ENCODE measurements at places on chromosomes 4 and X.

GRCh38 chr4:156228676-156229075 lies 275.0 kb upstream of the CTSO start:
- DNase-seq = no peak

DNA sequence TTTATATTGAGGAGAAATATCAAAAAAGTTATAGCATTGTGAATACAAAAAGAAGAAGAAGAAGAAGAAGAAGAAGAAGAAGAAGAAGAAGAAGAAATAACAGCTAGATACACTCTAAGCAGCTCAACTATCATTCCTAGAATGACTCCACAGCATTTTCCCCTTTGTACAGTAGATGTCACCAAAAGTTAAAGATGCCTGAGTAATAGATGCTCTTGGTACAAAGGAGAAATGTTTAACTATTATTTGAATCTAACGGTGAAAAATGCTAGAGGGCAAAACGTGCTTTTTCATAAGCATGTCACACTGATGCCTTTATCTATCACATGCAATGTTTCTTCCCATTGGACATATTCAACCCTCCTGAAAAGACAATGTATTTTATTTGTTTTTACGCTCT lies 178.4 kb upstream of the GPRIN3 start:
- no peak for DNase-seq

DNA sequence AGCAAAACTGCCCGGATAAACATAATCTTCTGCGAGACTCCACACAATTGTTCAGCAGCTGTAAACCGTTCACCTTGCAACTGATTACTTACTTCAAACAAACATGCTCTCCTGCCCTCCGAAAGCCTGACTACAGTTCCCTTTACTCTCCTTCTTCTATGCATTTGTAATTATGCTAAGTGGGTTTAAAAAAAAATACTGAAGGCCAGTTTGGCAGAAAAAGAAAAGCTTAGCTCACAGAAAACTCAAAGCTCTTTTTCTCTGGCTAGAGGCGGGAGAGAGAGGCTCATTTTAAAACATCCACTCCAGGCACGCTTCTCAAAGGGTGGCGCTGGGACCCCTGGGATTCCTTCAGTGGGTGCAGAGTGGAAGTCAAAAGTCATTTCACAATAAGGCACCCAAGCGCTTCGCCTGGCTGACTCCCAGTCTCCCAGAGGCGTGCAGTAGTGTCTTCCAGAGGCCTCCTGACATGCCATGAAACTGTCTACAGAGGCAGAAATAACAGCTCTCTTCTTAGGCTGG lies 1.9 kb downstream of the DHRSX start:
- no peak for DNase-seq

DNA sequence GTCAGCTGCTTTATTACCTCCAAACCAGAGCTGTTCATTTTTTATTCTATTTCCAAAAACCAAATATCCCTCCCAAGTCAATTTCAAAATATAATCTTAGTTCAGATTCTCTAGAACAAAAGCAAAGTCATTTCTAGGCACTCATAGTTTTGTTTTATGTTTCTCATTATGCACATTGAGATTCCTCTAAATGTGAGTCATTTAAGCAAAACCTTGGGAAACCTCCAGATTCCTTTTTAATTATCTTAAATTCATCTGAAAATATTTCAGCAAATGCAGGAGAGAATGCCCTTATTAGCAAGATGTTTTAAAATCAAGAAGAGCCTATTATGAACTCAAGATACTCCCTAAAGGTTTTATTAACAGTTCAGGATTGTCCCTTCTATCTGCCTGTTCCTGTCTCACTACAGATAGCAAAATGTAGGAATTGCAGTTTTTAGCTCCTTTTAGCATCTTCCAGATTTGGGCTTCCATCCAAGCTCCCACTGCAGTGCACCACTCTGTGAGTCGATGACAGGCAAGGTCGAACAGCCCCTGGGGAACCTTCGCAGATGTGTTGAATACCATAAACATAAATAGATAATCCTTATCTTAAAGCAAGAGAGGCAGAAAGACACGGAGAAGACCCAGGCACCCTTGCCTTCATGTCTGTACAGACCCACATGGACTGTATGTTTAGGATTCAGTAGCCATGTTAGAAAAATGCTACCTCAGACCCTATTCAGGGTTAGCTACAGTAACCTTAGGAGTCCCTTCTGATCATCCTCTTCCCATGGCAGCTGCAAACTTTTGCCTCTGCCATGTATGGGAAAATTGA lies 11.3 kb upstream of the SLC9A7 start:
- DNase-seq = no peak

- no peak for DNase-seq
These were observed 199.5 kb upstream of the PUDP start for GRCh38 chrX:7347465-7347864.

All from GM10248 (cell line).